ENCODE measurements at places on chromosomes 6 and 20.

DNA sequence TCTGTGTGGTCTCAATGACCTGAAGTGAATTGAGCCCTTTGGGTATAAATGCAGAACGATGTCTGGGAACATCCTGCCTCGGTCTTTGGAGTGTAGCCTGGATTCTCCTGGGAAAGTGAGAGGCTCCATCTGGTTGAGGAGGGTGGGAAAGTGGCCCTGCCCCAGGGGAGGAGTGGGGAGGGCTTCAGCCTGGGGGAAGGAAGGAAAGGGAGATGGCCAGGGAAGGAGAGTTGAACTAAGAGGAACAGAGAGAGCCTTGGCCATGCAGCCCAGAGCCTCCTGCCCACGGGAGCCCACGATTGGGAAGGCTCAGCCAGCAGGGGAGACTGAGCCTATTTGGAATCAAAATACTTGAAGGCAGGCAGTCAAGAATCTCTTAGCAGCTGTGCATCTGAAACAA is 2.3 kb upstream of the EPB41L1 start:
- DNase-seq, result no peak

DNA sequence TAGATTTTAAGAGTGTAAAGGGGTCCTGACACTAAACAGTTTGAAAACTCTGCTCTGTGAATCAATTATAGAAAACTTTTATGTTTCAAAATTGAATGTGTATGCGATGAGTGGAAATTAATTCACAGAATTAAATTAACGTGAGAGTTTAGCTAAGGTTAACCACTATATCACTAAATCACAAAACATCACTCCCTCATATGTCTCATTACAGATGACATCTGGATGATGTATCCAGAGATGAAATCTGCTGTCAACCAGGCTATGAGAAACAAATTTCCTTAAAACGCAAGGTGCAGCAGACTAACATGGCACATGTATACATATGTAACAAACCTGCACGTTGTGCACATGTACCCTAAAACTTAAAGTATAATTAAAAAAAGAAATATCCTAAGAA is 27.3 kb downstream of the PRSS35 start:
- DNase-seq, result no peak

DNA sequence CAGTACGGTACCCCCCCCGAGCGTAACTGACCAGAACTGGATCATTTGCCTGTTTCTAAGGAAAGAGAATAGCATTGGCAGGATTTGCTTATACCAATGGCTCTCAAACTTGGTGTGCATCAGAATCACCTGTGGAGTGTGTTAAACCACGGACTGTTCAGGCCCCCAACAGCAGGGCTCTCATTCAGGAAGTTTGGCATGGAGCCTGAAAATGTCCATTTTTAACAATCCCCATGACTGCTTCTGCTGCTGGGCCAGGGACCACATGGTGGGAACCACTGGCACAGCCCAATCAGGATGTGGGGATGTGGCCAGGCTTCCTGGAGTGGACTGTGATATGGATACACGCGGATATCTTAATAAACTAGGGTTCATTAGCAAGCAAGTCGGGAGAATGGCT is 53.9 kb downstream of the GTF2H5 start:
- no peak for DNase-seq

GRCh38 chr6:72560721-72561593 is 60.9 kb upstream of the KCNQ5 start:
- DNase-seq, result no peak

DNA sequence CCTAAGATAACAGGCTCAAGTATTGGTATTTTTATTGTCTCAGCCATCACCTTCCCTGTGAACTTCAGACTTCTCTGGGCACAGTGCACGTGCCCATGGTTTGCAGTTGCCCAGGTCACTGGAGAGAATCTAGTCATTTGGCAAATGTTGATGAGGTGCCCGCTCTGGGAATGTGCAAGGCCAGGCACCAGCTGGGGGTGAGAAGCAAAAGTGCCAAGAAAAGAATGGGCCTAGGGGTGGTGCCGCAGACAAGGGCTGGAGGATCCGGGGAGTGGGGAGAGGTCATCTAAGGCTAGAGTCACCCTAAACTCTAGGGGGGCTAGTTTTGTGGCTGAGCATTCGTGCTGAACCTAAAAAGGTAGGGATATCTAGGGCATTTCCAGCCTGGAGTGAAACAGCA is 57.0 kb upstream of the VSTM2L start:
- no peak for DNase-seq

- no peak for DNase-seq
Observed at GRCh38 chr6:48101290-48101689, 9.7 kb downstream of the PTCHD4 start.

GRCh38 chr6:147906361-147906760 is 397.9 kb downstream of the SAMD5 start:
- no peak for DNase-seq

GRCh38 chr6:38479331-38479730 is 160.4 kb downstream of the BTBD9 start:
- no peak for DNase-seq

DNA sequence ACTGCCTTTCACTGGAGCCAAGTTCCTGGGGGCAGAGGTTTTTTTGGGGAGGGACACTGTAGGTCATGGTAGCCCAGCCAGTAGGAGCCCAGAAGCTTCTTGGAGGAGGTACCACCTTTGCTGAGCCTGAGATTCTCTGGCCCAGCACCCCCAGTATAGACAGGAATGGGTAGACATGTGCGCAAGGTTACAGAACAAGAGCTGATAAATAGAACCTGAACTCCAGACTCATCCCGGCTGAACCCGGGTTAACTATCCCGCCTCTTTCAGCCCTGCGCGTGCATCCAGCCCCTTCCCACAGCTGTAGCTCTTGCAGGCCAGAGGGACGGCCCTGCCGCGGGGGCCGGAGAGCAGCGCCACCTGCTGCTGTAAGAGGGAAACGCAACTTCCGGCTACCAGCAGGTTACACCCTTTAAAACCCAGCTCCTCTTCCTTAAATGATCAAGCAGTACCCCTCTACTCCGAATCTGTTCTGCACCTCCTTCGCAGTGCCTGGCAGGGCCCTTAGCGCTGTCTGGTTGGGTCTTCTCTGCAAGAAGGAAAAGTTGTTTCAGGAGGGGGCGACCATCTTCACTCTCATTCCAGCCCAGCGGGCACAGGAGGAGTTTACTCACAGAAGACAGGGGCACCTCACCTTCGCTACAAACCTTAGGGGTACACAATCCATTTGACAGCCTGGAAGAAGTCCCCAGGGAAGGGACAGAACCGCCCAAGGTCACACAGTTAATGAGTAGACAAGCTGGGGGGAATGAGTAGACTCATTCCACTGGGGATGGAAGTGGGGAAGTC is 7.5 kb downstream of the SRXN1 start:
- peak; percentile 45 for DNase-seq

DNA sequence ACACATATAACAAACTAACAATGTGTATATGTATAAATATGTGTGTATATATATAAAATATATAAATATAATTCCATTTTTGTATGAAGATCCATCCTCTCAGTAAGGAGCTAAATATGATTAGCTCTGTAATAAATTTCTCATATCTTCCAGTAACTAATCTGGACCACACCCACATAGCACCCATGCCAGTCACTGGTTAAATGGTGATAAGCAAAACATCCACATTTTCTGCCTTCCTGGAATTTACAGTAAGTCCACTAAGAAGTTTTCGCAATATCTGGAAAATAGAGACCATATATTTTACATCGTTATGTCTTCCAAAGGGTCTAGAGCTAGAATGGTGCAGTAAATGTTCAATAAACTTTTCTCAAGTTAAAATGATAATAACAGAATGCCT is 151.5 kb upstream of the STMND1 start:
- no peak for DNase-seq

GRCh38 chr6:127185437-127185995 is 67.0 kb downstream of the RSPO3 start:
- no peak for DNase-seq

DNA sequence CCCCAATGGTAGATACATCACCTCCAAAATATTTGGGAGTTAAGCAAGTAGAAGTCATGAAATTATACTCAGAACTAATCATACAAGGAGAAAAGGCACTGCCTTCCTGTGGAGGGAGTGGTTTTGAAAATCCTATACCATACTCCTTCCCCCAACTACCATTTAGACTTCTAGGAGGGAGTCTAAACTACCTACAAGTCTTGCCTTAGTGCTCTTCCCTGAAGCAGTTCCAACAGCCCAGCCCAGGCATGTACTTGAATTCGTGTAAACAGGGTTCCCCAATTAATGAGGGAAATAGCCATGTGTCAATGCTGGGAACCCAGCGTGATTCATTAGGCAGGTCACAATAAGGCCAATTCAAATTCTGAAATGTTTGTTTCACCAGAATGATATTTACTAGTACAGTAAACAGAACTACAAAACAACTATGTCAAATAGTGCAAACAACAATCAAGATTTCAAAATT is 39.1 kb upstream of the SGK1 start:
- no peak for DNase-seq

DNA sequence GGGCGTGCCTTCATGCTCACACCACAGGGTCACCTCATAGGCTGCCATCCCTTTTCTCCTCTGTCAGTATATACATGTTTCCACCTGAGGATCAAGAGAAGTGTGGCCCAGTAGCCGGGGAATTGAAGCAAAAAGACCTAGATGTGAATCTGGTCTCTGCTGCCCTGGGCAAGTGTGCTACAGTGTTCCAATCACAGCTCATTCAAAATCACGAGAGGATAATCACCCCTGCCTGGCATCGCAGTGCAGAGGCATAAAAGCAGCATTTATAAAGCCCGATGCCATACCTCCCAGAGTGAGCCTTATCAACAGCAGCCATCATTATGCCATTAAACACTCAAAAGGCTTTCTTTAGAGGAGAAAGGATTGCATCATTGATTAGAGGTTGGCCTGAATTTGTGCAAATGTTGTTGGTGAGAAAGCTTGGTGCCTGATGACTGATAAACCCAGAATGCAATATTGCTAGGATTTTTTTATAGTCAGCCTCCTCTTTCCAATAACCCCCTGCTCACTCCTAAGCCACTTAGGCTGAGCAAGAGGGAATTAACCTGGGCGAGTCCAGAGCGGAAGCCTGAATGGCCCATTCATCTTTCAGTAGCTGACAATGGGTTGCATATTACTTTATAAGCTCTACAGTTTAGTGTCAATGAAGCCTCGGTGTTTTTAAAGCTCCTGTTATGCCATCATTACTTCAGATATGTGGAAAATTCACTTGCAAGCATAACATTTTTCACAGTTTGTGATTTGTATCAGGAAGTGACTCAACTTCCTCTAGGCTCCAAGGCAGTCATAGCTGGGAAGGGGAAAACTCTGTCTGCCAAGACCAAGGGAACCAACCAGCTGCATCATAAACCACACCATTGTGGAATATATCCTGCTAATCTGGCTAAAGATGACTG is 92.5 kb upstream of the NXT1 start:
- no peak for DNase-seq

DNA sequence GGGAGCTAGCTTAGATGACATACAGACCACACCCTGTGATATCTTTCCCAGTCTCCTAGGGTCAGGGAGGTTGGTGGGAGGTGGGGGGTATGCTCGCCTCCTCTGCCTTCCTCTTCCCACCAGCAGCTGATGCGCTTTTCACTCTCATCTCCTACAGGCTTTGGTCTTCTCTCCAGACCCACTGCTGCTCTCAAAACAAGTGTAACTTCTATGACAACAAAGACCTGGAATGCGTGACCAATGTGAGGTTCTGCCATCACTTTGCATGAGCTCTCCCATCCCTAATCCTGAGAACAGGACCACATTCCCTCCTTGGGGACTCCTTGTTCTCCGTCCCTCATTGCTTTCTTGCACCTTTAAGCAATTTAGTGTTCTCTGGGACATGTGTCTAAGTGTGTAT is 2.7 kb downstream of the CTSA start:
- DNase-seq, result no peak

DNA sequence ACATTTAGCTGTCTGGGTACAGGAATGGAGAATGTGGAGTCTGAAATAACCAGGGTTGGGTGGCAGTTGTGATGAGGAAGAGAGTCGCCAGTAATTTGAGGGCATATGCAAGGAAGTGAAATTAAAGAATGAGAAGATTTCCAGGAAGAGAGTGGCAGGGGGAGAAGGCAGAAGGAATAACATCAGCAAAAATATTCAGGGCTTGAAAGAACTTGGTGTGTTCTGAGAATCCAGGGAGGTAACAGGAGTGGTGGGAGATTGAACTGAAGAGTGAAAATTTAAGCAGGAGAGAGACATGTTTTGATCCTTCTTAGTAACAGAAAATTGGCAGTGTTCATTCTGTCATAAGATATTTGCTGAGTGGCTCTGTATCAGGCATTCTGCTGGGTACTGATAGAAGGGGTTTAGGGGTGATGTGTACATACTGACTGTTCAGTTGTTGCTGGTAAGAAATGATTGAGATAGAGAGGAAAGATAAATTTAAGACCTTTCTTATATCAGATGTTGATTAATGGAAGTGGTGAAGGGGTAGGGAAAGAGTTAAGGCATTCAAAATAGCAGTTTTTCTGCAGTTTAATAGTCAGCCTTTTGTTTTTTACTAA is 54.7 kb downstream of the PHF20 start:
- DNase-seq, result no peak

DNA sequence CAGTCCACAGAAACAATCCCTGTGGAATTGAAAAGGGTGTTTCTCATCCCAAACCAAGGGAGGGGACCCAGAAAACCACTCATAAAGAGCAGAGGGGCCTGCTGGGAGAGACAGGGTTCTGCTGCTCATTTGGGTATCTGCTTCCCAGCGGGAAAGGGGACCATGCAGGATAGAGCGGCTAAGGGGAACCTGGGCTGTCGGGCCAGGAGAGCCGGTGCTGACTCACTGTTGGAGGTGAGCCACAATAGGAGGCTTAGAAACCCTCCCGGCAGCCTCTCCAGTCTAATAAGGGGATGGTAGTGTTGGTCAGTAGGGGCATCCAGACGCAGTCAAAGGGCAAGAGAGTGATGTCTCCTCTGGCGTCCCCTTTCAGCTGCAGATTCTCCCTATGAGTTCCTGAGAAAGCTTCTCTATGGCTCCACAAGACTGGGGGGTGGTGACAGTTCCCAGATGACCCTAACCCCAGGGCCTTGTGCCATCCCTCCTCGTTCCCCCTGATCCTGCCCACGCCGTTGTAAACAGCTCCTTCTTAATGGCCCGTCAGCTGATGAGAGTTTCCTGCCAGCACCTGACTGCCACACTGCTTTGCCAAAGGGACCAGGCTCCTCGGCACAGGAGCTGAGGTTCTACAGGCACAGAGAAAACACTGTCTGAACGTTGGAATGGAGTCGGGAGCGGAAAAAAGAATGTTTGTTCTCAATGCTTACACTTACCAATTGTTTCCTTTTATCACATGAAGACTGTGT is 646.1 kb upstream of the DEFB115 start:
- DNase-seq, result no peak

DNA sequence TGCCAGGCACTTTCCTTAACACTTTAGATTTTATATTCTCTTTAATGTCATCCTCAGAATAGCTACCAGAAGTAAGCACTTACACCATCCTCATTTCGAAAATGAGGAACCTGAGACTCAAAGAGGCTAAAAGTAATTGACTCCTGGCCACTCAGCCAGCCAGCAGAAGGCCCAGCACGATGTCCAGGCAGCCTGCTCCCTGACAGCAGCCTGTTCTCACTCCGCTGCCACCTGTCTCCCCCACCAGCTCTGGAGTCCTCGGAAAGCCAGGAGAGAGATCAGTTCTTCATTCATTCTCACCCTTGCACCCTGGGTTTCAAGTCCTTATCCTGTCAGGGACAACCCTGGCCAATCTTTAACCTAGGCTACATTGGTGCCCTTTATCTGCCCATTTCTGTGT is 174.0 kb downstream of the SASH1 start:
- DNase-seq, result no peak

Data from activated CD4-positive, CD25-positive, alpha-beta regulatory T cell (primary cell).